ENCODE measurements at places on chromosomes 3 and 15. TPM values are rescaled to one million over a fixed set of nuclear protein-coding genes. Genes with fewer than 3 reads are reported as not detected.

CLDN1 gene
- 86.0 TPM for total RNA-seq

DISP2 gene
- 0.69 TPM for total RNA-seq

GLT8D1 gene
- 60.4 TPM for total RNA-seq

GRCh38 chr15:79003896-79004295, 59.0 kb upstream of the CTSH start:
- DNase-seq, result no peak
- no peaks in the 10 kb centered on the region for H3K27me3 ChIP-seq
- H3K4me3 ChIP-seq, result no peak overlapping the region
- no peak overlapping the region for H3K27ac ChIP-seq
- H3K36me3 ChIP-seq, result no peaks in the 10 kb centered on the region

DNA sequence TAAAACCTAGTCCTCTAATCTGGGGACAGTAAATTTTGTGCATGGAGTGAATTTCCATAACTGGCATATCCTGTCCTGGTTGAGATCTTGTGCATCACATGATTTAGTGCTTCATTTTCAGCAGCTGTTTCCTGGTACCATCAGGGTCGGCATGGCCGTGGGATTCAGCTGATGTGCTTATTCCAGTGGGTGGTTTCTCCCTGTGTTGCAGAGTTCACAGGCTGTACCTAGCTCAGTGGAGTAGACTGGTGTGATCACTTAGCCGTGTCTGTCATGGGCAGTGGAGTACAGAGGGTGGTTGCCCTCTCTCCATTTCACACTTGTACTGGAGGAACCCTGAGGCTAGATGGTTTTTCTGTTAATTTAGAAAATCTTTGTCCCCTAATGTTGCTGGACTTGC, 228.5 kb downstream of the PTPRG start:
- DNase-seq, result peak; percentile 75
- H3K4me1 ChIP-seq, result peaks cover 8% of the 10 kb centered on the region
- H3K36me3 ChIP-seq, result no peaks in the 10 kb centered on the region

GRCh38 chr3:57256844-57257243, 29.3 kb downstream of the APPL1 start:
- H3K36me3 ChIP-seq, result peaks cover 5% of the 10 kb centered on the region
- no peak overlapping the region for H3K4me3 ChIP-seq
- no peaks in the 10 kb centered on the region for H3K4me1 ChIP-seq

DNA sequence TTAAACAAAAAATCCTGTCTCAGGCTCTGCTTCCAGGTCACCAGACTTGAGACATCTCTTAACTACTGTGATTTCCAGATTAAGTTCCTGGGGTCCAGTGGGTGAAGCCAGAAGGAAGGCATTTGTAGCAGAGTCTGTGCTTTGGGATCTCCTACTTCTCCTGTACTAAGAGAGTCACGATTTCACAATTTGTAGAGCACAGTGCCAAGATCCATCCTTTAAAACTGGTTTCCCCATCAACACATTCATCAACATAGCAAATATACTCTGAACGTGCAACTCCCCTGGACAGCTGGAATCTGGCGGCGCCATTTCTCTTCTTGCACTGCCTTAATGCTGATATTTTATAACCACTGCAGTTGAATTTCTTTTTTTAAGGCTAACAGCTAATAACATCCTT, 33.2 kb downstream of the CDCP1 start:
- no peak for DNase-seq
- H3K36me3 ChIP-seq, result no peaks in the 10 kb centered on the region
- H3K27ac ChIP-seq, result no peak overlapping the region
- H3K4me3 ChIP-seq, result no peak overlapping the region

GRCh38 chr15:74540761-74541493, at the start of gene ARID3B:
Gene ARID3B, plus strand, starts transcription at chr15:74541220. Its CDS starts 2,717 bp downstream, at chr15:74543937.
- H3K4me3 ChIP-seq, result peak within 1 kb of the TSS; percentile 99
- H3K27ac ChIP-seq, result peak within 1 kb of the TSS; percentile 67
- DNase-seq, result peak; percentile 99
- H3K4me1 ChIP-seq, result peaks cover 11% of the 10 kb centered on the region
- no peaks in the 10 kb centered on the region for H3K27me3 ChIP-seq

- no peak overlapping the region for H3K4me3 ChIP-seq
- H3K4me1 ChIP-seq, result no peaks in the 10 kb centered on the region
- H3K27me3 ChIP-seq, result no peaks in the 10 kb centered on the region
- H3K27ac ChIP-seq, result no peak overlapping the region
- DNase-seq, result no peak
- H3K36me3 ChIP-seq, result no peaks in the 10 kb centered on the region
Measured at GRCh38 chr3:45343947-45344346, 44.4 kb upstream of the LARS2 start.
